Upper lobe of right lung (tissue), 1 donor: ENCODE measurements at places on chromosomes 1 and 21. TPM values are rescaled to one million over a fixed set of nuclear protein-coding genes. Genes with fewer than 3 reads are reported as not detected.

DNA sequence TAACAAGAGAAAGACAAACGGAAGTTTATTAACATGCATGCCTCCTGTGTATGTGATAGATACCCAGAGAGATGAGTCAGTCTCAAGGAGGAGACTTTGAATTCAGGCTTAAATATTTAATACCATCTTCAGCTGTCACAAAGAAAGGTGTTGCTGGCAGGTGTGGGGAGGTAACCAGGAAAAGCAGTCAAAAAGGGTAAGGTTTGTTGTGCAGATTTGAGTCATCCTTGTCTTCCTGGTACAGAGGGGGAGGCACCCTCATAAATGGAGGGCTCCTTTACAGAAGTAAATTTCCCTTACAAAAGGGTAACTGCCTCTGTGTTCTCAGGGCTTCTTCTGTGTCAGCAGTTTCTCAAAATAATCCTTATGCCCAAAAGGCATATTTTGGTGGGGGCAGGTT is 75.2 kb upstream of the B3GALT5 start:
- no peaks in the 10 kb centered on the region for H3K27me3 ChIP-seq
- H3K4me3 ChIP-seq: no peak overlapping the region
- H3K36me3 ChIP-seq: no peaks in the 10 kb centered on the region
- no peak for DNase-seq
- no peaks in the 10 kb centered on the region for H3K4me1 ChIP-seq
- no peak overlapping the region for H3K27ac ChIP-seq

DNA sequence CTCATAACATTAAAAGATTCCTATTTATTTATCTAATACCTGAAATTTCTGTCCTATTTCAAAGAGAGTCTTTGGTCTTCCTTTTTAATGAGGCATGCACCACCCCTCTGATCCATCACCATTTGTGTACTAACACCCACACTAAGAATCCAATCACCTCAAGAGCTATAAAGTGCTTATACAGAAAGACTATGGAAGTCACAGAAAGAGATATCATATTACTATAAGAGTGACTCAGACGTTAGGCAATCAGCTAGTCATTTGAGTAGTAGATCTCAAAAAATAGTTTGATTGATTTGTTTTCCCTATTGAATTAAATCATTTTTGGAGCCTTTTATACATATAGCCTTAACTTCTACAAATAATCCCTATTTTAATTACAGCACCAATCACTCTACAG is 46.1 kb downstream of the NME7 start:
- no peak overlapping the region for H3K4me3 ChIP-seq
- H3K27me3 ChIP-seq: no peaks in the 10 kb centered on the region
- DNase-seq: no peak
- no peaks in the 10 kb centered on the region for H3K36me3 ChIP-seq
- H3K27ac ChIP-seq: no peak overlapping the region
- H3K4me1 ChIP-seq: no peaks in the 10 kb centered on the region

DNA sequence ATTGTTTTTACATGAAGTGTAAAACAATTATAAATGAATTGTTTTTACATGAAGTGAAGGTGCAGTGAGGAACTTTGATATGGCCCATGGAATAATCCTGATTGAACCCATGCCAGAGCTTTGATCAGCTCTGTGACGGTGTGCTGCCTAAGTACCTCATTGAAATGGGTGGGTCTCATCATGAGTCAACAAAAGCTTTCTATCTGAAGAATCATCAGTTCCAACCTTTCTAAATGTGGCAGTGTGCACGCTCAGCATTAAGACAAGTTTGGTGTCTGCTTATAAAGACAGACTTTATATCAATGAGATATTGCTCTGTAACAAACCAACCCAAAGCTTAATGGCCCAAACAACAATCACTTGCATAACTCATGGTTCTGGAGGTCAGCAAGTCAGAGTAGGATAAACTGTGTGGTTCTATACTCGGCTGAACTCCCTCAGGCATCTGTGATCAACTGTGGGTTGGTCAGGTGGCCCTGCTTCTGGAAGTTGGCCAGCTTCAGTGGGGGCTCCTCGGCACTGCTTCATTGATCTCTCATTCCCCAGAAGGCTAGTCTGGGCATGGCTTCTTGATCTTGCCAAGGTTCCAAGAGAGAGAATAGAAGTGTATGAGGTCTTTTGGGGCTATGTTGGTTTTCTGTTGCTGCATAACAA is 258.0 kb downstream of the LTN1 start:
- H3K36me3 ChIP-seq: no peaks in the 10 kb centered on the region
- H3K27me3 ChIP-seq: no peaks in the 10 kb centered on the region
- no peak for DNase-seq
- no peak overlapping the region for H3K4me3 ChIP-seq

KCNE2 gene
- 0.52 TPM for total RNA-seq

GSTM1 gene
- not detected for total RNA-seq

NID1 gene
- 60.5 TPM for total RNA-seq

GRCh38 chr1:197663162-197663953 is 111.9 kb downstream of the DENND1B start:
- no peak for DNase-seq
- no peak overlapping the region for H3K4me3 ChIP-seq
- H3K27me3 ChIP-seq: no peaks in the 10 kb centered on the region
- no peak overlapping the region for H3K27ac ChIP-seq
- H3K4me1 ChIP-seq: no peaks in the 10 kb centered on the region

PCSK9 gene
- 23.5 TPM for total RNA-seq
